HCEC 1CT (cell line): ENCODE measurements at places on chromosomes 4 and X.

GRCh38 chr4:53463340-53463739 lies 85.9 kb downstream of the FIP1L1 start:
- no peak for DNase-seq

GRCh38 chr4:58723954-58724353 lies 1613.8 kb upstream of the IGFBP7 start:
- no peak for DNase-seq

- no peak for DNase-seq
Measured at GRCh38 chr4:42144028-42144427, 8.4 kb downstream of the BEND4 start.

- DNase-seq, result no peak
Measured at GRCh38 chr4:113675731-113676697, 85.5 kb downstream of the CAMK2D start.

DNA sequence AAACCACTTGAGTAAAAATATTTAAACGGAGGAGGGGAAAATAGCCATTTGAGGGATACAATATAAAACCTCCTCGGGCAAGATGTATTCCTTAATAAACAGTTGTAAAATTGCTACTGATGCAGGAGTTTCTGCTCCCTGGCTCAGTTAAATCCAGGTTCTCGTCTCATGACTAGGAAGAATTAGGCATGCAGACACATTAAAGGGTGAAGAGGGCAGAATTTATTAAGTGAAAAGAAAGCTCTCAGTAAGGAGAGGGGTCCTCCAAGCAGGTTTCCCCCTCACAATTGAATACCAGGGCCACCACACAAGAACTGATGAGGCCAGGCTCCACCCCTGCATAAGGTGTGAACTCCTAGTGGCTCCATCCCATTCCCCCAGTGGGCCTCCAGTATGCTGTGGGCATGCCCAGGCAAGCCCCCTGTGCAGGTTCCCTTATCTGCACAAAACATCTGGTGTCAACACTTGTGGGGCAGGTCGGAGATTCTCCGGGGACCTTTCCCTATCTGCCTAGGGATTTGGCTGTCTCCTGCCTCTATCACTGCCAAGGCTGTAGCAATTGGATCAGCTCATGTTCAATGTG lies 80.4 kb downstream of the HS6ST2 start:
- no peak for DNase-seq

GRCh38 chrX:9614016-9614415 lies 149.2 kb downstream of the TBL1X start:
- peak; percentile 60 for DNase-seq

GRCh38 chrX:136626891-136627290 lies 21.1 kb upstream of the CD40LG start:
- no peak for DNase-seq
